ENCODE measurements at places on chromosomes 11 and 22. TPM values are rescaled to one million over a fixed set of nuclear protein-coding genes. Genes with fewer than 3 reads are reported as not detected.

Gene KCNK4
- not detected for polyA plus RNA-seq

Gene POTEH
- not detected for polyA plus RNA-seq

Gene ADM2
- 0.82 TPM for polyA plus RNA-seq

Gene AQP11
- 3.4 TPM for polyA plus RNA-seq

Gene IGF2
- polyA plus RNA-seq, result 76.9 TPM

Gene GNAZ
- 3.1 TPM for polyA plus RNA-seq

Gene PRG3
- polyA plus RNA-seq, result 0.43 TPM
